ENCODE measurements at places on chromosomes 6 and 20.

DNA sequence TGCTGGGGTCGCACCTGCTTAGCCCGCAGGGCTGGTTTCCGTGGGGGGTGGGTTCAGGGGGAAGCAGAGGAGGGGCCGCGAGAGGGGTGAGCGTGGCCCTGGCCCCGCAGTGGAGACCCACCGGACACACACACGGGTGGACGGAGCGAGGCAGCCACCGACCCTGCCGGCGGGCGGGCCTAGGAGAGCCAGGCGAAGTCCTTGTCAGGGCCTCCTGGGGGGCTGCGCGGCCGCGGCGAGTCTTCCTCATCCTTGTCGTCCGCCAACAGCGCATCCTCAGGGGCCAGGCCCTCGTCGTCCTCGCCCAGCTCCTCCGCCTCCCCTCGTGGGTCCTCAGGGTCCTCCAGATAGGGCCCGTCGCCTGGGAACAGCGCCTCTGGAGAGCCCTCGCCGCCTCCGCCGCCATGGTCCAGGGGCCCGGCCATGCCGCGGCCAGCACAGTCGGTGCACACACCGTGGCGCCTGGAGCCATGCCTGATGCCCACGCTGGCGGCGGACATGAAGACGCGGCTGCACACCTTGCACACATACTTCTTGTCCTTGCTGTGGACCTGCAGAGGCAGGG lies 7.3 kb downstream of the SLC2A4RG start:
- no peak for DNase-seq

GRCh38 chr20:23870461-23870860 lies 9.1 kb downstream of the CST5 start:
- no peak for DNase-seq

DNA sequence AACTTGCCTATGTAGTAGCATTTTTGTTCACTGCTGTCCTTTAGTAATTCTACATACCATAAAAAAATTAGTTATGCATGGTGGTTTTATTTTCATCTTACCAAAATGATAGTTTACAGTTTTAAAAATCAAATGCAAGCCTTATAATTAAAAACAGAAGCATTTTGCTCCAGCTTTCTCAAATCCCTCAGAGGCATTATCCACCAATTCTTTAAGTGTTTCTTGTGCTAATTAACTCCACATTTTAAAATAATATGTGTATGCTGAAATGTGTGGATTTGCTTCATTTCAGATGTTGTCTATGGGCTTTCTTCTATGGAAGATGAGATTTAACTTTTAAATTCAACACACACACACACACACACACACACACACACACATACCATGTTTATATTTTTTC lies 49.3 kb downstream of the PCSK2 start:
- no peak for DNase-seq

DNA sequence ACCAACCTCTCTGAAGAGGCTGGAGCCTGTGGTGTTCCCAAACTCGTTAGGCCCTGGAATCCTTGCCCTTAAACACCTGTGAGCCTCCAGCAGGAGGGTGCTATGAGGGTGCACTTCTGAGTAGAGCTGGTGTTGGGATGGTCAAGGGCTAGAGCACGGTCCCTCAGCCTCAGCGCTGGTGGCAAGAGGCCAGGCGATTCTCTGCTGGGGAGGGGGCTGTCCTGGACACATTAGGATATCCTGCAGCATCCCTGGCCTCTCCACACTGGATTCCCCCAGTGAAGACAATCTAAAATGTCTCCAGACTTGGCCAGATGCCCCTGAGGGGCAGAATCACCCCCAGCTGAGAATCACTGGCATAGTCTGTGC lies 157.8 kb downstream of the SYCP2 start:
- no peak for DNase-seq

- DNase-seq = peak; percentile 1
Observed at GRCh38 chr6:101936516-101936915, 543.0 kb downstream of the GRIK2 start.

DNA sequence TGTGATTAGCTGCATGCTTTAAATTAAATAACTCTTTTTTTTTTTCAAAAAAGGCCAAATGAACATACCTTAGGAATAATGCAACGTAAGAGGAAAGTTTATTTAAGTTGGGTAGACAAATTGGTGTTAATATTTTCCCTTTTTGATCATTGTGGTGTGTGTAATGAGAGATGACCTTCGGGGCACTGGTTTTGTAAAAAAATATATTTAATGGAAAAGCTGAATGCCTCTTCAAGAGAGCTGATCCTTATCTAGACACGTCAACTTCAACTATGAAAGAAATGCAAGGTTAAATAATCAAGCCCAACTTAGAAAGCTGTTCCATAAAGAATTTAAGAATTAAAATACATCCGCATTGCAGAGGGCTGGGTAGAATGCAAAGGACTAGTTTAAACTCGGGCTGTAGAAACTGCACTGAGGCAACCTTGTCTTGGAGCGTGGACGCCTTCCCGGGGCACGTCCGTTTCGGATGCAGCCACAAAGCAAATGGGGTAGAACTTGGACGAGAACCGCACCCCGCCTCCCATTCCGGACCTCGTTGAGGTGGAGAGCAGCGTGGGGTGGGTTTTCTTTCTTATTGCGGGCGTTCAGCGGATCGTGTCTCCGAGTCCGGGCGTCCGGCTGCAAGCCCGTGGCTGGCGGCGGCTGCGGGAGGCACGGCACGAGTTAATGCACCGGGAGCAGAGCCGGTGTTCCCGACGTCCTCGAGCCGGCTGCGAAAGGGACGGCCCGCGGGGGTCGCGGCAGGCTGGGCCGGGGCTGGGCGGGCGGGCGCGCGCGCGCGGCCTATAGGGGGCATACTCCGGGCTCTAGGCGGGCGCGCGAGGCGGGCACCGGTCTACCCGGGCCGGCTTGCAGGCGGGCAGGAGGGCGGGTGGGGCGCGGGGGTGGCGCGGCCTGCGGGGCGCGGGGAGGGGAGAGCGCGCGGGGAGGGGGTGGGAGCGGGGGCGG lies 1.9 kb downstream of the JARID2 start:
- DNase-seq = peak; percentile 50

DNA sequence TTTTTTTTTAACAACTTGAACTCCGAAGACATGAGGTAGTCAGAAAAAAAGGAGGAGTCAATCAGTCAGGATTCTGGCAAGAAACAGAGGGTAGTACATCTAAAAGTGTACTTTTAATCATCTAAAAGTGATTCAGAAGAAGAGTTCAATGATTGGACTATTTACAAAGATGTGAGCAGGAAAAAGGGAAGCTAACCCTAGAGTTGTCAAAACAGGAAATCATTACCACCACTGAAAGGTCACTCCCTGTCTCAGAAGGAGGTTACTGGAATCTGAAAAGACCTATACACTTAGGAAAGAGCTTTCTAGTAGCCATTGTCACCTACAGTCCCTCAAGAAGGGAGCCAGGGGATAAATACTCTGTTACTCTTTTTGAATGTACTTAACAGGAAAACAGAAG lies 16.7 kb upstream of the LMBRD1 start:
- DNase-seq = no peak

DNA sequence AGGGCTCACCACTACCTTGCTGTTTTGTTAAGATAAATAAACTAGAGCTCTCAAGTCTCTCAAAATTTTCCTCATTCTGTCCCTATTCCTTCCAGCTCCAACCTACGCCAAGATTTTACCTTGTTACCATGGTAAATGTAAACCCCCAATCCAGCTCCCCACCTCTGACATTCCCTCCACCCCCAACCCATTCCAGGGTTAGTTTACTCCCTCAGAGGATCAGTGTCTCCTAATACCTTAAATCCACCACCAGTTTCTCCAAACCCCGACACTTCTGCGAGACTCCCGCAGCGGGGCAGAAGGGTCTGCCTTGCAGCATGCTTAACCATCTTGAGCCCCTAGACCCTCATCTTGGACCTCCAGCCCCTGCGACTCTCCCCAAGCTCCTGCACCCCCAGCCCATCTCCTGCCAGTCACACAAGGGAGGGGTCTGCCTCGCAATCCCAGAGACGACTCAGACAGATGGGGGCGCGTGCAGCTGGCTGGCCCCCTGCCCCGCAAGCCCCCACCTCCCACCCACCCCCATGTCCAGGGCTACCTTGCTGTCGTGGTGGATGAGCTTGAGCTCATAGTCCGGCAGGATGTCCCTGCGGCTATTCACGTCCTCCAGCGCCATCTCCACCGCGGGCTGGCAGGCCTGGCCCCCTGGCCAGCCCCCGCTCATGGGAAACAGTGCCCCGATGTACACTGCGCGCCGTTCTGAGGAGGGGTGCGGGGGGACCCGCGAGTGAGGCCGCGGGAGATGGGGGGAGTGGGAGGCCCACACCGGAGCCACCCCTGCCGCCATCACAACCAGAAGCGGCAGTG lies 5.8 kb downstream of the GABBR1 start:
- DNase-seq = no peak

DNA sequence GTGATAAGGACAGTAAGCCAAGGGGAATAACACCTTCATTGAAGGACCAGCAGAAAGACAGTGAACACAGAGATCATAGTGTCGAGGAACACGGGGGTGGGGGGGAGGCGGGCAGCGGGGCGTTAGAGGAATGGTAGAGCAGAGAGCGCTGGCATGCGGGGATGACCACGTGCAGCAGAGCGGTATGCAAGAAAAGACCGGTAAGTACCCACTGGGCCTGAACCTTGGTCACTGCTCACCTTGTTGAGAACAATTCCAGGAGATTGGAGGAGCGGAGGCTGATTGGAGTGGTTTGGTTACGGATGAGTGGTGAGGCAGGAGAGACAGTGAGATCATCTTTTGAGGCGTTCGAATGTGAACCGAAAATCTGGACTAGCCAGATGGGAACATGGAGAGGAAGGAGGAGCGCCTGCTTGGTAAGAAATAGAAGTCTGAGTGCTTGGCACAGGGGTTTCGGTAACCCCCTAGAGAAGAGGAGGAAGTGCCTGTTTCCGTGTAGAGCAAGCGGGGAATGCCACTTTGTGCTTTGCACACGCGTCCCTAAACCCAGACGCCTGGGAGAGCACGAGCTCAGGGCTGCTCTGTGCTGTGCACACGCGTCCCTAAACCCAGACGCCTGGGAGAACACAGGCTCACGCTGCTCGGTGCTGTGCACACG lies 70.0 kb downstream of the FAM120B start:
- DNase-seq = no peak

DNA sequence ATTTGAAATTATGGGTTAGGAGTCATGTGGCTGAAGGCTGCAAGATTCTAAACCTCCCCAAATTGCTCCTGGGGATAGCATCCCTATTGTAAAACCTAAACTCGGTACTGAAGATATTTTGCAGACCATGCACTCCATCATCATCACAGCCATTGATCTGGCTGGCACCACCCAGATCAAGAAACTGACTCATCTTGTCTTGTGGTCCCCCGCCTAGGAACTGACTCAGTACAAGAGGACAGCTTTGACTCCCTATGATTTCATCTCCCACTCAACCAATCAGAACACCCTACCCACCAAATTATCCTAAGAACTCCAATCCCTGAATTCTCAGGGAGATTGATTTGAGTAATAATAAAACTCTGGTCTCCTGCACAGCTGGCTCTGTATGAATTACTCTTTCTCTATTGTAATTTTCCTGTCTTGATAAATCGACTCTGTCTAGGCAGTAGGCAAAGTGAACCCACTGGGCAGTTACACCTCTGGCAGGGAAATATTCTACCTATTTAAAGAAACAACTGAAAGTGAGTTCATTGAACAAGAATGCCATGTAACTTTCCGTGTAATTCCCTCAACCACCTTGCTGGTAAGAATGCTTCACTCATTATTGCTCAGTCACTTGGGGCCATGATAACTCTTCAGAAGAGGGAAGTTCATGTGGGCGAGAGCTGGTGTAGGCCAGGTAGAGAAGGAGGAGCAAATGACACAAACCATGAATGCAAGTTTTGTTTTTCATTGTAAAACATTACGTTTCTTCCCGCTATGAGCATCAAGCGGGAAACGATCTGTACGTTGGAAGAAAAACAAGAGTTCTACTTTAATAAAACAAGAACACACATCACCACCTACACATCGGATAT lies 602.9 kb upstream of the ARID1B start:
- DNase-seq = no peak

DNA sequence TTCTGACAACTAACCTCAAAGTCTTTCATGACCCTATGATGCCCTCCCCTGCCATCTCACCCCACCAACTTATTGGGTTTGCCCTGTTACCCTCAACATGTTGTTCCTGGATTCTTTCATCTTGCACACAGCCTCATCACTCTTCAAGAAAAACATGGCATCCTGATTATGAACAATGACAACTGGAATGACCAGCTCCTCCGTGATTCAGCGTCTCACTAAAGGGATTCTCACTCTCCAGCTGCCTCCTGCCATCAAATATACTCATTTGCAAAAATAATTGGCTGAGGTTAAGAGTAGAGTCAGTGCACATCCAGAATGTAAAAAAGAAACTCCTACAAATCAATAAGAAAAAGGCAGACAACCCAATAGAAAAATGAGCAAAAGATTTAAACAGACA lies 59.7 kb upstream of the MDGA1 start:
- no peak for DNase-seq

GRCh38 chr6:109322825-109323224 lies 59.4 kb downstream of the CD164 start:
- DNase-seq = no peak

GRCh38 chr20:8094850-8095249 lies 37.2 kb upstream of the PLCB1 start:
- DNase-seq = peak; percentile 81

DNA sequence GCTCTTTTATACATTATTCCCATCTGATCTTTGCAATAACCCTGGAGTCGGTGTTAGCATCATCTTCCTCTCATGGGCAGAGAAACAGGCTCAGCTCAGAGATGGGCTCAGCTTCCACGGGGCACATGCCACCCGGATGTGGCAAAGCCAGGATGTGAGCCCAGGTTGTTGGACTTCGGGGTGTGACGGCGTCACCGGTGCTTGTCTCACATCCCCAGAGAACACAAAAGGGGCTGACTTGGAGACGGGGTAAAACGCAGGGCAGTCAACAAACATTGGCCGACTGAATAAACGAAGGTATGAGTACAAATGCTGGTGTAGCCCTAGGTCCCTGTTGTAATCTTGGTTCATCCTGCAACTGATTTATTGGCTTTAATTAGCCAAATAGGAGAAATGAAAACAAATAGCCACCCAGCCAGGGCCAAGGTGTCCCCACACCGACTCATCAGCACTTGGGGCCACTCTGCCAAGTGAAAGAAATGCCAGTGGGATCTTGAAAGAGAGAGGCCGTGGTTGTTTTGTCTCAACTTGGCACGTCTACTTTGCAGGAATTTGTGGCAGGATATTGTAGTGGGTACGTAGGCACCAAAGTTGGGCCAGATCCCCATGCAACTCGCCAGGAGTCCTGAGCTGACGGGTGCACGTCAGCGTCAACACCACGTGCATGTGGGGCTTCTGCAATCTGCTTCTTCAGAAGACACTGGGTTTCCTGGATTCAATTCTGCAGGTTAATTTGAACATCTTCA lies 42.8 kb downstream of the APCDD1L start:
- DNase-seq = no peak

DNA sequence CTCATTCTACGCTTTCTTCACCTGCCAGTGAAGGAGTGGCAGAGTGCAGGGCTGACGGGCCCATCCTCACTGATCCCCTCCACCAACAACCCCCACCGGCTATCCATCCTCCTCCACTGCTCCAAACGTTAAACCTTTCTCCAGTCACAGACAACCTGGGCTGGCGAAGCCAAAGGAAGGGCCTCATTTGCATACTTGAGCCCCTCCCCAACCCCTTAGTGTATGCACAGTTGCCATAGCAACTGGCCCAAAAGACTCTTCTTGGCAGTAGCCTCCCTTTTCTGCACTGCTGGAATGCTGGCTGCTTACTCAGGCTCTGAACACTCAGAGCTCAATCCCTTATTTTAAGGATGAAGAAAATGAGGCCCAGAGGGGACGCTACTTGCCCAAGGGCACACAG lies 130.3 kb downstream of the GRM4 start:
- DNase-seq = peak; percentile 13

Measured in AG10803 (cell line).